ENCODE measurements at places on chromosomes 1 and 21.

- DNase-seq: no peak
Measured at GRCh38 chr1:55035904-55036303, 3.4 kb upstream of the PCSK9 start.

DNA sequence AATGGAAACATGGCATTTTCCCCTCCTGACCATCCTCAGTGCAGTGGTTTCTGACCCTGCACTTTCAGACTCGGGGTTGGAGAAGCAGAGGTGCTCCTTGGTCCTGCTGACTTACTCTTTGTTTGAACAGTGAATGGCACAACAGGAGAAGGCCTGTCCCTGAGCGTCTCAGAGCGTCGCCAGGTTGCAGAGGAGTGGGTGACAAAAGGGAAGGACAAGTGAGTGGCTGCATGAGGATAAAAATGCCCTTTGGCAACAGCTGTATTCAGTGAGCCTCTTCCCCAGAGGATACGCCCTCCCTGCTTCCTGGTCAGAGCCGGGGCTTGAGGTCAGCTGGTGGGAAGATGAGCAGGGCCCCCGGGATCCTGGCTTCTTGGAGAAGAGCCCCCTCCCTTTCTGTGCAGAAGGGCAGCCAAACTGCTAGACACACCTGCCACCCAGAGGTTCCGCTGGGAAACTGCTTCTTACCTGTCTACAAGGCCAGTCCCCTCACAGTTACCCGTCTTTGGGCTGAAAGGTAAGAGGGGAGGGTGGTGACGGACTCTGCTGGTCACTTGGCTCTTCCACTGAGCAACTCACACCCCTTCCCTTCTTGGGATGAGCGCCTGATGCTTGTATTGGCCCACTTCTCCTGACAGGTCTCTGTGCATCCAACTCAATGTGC lies 16.6 kb downstream of the NPL start:
- DNase-seq: no peak

DNA sequence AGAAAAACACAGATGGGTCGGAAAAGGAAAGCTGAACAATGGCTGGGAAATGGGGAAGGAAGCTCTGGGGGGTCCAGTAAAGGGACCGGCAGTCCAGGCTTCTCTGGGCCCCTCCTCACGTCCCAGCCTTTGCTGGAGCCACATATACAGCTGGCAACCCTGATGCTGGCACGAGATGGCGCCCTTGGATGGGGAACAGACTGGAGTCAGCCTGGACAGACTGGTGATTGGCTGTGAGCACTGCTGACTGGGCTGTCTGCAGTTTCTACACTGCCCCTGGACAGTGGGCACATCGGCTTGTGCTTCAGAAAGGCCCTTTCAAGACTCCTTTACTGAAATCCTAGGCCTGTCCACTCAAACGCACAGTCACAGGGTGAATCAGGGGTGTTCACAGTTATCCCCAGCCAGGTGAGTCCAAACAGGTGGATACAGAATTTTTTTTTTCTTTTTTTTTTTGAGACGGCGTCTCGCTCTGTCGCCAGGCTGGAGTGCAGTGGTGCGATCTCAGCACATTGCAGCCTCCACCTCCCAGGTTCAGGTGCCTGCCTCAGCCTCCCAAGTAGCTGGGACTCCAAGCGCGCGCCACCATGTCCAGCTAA lies 31.1 kb upstream of the ZBTB40 start:
- peak; percentile 55 for DNase-seq

GRCh38 chr1:207695891-207696290 lies 51.0 kb downstream of the CR1L start:
- no peak for DNase-seq

GRCh38 chr1:202836623-202837403 lies 26.1 kb downstream of the PCAT6 start:
- DNase-seq: no peak

GRCh38 chr1:119364640-119365039 lies 3.9 kb upstream of the HAO2 start:
- no peak for DNase-seq

DNA sequence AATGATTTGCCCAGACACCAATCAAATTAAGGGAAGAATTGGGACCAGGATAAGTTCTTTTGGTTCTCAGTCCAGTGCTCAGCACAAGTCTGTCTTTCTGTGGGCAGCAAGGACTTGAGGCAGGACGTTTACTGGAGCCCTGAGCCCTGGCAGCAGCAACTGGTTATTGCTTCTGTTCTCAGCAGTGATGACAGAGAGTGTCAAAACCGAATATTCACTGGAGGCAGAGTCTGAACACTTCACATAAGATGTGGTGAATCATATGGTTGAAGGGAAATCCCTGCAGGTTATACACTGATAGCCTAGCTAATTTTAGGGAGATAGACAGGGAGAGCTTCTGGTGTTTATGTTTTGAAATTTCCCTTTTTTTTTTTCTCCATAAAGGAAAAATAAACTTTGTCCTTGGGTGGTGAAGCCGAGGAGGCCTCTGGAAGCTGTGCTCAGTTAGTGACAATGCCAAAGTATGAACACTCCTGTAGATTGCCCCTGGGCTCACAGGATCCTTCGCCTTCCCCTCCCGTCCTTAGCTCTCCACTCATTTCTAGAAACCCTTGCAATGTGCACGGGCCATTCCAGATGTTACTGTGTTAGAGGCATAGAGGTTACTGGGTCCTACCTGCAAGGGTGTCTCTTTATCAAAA lies 26.3 kb upstream of the TSPAN2 start:
- DNase-seq: no peak

- DNase-seq: no peak
Measured at GRCh38 chr1:29601021-29601420, 364.7 kb downstream of the PTPRU start.

GRCh38 chr1:72557446-72558049 lies 275.2 kb upstream of the NEGR1 start:
- no peak for DNase-seq

GRCh38 chr1:51423073-51423821 lies 92.9 kb upstream of the TTC39A start:
- DNase-seq: no peak

- DNase-seq: no peak
Measured at GRCh38 chr1:101371259-101371658, 134.4 kb downstream of the S1PR1 start.

DNA sequence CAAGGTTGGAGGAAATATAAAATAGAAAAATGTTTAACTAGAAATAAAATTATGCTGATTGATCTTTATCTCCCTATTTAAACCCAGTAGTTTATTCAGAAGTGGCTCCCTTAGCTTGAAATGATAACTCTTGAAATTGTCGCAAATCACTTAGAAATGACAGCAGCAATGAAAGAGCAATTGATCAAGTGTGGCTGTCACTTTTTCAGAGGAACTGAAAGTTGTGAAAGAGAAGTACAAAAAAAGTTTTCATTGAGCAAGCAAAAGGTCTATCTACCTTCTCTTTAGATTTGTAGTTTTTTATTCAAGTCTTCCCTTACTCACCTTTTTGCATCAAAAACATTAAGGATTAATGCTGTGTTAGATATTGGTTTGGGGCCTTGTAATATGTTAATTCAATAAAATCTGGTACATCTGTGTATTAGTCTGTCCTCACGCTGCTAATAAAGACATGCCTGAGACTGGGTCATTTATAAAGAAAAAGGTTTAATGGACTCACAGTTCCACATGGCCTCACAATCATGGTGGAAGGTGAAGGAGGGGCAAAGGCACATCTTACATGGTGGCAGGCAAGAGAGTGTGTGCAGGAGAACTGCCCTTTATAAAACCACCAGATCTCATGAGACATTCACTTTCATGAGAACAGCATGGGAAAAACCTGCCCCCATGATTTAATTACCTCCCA lies 48.3 kb downstream of the LRRC8C start:
- DNase-seq: no peak

- no peak for DNase-seq
Measured at GRCh38 chr1:53176452-53177208, 20.0 kb upstream of the CPT2 start.

GRCh38 chr21:44583089-44583799 lies 2.8 kb upstream of the KRTAP10-5 start:
- DNase-seq: no peak

DNA sequence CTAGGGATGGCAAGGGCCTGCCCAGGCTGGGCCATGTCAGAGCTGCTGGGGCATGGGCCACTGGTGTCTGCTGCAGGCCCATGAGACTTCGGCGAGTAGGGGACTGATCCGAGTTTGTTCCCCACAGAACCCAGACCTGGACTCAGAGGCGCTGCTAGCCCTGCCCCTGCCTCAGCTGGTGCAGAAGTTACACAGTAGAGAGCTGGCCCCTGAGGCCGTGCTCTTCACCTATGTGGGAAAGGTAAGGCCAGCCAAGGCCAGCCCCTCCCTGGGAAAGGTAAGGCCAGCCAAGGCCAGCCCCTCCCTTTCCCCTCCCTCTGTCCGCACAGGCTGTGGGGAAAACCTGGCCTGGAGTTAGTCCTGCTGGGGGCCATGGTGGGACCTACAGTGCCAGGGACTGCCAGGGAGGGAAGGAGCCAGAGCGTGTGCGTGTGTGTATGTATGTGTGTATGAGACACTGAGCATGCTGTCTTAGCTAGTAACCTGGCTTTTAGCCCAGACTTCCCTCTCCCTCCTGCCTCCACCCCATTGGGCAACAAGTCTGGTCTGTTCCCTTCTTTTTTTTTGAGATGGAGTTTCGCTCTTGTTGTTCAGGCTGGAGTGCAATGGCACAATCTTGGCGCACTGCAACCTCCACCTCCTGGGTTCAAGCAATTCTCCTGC lies 8.0 kb downstream of the FAAH start:
- DNase-seq: no peak

DNA sequence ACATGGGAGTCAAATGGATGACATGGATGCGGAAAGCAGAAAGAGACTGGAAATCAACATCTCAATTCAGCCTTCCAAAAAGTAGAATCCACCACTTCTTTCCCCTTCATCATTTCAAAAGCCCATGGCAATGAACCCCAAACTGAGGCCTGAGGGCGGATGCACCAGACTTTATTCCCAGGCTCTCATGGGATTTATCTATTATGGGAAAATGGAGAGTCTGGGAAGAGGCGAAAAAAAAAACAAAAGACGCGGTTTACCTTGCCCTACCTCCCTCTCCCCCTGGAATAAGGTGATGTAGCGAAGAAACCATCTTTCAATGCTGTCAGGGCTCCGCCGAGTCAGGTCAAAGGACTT lies 624 bp downstream of the KIFAP3 start:
- no peak for DNase-seq

GRCh38 chr21:42672699-42673458 lies 19.5 kb downstream of the PDE9A start:
- no peak for DNase-seq

GRCh38 chr1:226920446-226920894 lies 19.6 kb upstream of the COQ8A start:
- no peak for DNase-seq

DNA sequence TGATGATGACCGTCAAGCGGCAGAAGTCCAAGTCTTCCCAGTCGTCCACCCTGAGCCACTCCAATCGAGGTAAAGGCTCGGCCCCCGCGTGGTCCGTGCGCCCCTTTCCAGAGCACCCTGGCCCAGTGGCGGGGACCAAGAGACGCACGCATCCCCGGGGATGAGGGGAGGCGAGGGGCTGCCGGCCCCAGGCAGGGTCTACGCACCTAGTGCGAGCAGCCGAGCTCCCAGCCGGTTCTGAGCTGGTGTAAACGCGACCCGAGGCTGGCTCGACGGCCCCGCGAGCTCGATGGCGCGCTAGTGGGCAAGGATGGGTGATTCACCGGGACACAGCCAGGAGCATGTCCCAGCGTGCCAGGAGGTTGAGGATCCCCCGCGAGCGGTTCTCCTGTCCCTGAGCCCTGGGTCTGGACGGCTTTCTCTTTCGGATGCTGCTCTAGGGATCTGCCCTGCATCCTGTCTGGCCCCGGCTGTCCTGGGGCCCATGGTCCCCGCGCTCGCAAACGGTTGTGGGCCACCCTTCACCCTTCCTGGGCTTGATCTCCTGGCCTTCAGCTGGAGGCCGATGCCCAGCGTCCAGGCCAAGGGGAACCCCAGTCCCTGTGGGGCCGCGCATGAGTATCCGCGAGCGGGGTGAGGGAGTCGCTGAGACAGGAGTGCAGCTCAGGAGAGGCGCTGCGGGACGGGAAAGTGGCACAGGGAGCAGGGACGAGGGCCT lies 689 bp downstream of the PKP1 start:
- no peak for DNase-seq

DNA sequence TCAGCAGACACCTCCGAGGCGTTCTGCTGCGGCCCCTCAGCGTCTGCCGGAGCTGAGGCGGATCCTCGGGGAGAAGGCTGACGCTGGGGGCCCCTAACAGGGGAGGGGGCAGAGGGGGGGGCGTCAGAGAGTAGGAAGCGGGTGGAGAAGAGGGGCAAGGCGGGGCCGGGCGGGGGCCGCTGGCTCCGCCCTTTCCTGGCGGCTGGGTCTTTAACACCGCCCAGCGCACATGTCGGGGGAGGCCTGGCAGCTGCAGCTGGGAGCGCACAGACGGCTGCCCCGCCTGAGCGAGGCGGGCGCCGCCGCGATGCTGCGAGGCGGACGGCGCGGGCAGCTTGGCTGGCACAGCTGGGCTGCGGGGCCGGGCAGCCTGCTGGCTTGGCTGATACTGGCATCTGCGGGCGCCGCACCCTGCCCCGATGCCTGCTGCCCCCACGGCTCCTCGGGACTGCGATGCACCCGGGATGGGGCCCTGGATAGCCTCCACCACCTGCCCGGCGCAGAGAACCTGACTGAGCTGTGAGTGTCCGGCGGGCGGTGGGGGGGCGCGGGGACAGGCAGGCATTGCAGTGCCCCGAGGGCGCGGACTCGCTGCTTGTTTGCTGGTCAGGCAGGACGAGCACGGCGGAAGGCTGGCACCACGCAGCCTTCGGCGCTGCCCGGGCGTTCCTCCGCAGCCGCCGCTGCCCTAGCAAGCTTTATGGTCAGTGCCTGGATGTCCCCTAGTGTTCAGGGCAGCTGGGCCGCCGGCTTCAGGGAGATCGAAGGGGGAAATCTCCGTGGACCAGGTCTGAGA lies at the start of gene NTRK1:
Gene NTRK1 (plus strand): TSS at position 238 of the 796 bp plus-strand sequence. CDS start 70 bp downstream, at position 308.
- DNase-seq: peak; percentile 55

- DNase-seq: no peak
Measured at GRCh38 chr1:56399795-56400194, 179.6 kb downstream of the PLPP3 start.

DNA sequence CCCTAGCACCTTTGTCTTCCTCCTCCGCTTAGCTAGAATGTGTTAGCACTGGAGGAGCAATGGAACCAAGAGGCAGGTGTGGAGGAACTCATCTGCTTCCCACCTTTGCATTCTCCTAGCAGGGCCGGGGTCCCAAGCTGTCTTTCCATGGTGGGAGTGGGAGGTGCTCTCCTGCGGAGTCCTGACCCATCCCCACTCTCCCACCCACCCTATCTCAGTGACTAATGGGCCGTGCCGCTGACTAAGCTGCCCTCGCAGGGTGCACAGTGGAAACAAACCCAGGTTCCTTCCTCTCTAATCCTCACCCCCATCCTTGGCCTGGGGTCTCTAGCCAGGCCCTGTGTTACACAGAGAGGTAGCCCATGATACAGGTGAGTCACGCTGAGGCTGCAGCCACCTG lies 177.5 kb downstream of the HIVEP3 start:
- DNase-seq: peak; percentile 73

GRCh38 chr1:55986003-55986402 lies 593.4 kb downstream of the PLPP3 start:
- DNase-seq: no peak
